ENCODE measurements at places on chromosomes 2 and 18.

DNA sequence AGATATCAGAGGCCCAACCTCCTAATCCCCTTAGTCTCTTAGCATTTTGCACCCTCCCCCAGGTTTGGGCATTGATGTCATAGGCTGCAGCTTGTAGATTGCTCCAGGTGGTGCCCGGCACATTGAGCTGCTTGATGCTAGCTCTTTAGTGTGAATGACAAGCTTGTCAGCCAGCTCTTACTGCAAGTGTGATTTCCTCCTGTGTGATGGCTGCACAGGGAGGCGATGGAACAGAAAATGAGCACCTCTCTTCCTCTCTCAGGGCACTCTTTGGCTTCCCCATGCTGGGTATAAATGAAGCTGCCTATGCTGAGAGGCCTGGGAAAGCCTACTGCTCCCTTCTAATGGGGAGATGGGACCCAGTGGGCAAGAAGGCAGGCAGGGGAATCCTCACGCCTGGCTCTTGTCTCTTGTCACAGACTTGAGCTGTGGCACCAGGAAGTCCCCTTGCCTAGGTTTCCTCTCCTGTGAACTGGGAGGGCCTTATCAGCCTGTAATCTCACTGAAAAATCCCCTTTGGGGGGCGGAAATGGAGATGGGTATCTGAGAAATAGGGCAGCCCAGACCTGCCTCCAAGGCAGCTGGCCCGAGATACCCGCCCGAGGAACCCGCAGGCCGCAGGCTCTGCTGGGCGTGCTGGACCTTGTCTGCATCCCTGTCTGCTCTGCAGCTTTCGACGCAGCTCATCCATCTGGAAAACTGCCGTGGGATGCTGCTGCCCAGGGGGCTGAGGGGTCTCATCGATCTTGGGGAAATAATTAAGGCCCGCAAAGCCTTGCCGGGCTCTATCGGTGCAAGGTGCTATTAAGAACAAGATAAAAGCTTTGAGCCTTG is 163.5 kb upstream of the CXCR4 start:
- no peak for DNase-seq

DNA sequence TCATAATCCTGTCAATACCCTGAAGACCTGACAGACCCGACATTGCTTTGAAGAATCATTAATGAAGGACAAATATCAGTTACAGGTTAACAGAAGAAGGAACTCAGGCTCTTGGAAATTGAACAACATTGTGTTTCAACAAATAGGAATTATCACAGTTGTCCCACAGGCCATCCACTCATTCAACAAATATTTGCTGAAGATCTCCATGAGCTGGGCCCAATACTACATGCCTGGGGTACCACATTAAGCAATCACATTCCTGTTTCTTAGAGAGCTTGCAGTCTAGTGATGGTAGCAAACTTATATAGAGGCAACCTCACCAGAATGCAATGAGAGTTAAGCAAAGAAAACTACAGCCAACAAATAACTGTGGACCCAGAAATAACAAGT is 671.6 kb upstream of the ACVR2A start:
- DNase-seq, result no peak

DNA sequence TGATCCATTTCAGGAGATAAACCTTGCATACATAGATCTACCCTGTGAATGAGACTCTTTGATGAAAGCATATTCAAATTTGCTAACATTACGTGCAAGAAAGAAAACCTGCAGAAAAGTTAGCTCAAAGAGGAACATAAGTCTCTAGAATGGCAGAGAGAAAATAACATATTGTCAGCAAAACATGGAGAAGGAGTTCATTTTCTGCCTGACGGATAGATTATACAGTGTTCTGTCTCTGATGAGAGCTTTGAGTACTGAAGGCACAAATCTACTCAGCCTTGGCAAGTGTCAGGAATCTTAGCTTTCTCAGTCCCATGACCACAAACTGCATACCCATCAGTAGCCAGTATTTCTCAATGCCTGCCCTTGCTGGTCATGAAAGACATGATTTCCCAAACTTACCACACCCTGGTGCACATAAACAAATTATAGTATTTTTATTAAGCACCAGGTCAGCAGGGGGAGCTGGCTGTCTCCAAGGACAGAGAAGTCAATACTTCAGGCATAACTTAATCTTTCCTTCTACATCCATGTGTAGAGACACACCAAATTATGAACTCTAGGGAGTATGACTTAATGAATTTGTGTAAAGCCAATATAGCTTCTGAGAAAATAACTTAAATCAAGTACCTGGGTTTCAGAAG is 401.2 kb upstream of the SOX11 start:
- DNase-seq, result no peak

- no peak for DNase-seq
These were observed 105.7 kb downstream of the TPO start for GRCh38 chr2:1518867-1519530.

GRCh38 chr2:10170256-10170655 is 47.7 kb downstream of the RRM2 start:
- DNase-seq, result no peak

Measured in activated naive CD4-positive, alpha-beta T cell treated with anti-CD3 and anti-CD28 coated beads, Interleukin-2, amount 50 U/mL, for 16 hours (primary cell).